Stimulated activated CD8-positive, alpha-beta memory T cell treated with anti-CD3 and anti-CD28 coated beads, Interleukin-2, amount 100 ng/mL, for 48 hours (primary cell): ENCODE measurements at places on chromosomes 5 and 9.

- no peak for DNase-seq
Measured at GRCh38 chr5:161804263-161804662, 43.7 kb upstream of the GABRA1 start.

DNA sequence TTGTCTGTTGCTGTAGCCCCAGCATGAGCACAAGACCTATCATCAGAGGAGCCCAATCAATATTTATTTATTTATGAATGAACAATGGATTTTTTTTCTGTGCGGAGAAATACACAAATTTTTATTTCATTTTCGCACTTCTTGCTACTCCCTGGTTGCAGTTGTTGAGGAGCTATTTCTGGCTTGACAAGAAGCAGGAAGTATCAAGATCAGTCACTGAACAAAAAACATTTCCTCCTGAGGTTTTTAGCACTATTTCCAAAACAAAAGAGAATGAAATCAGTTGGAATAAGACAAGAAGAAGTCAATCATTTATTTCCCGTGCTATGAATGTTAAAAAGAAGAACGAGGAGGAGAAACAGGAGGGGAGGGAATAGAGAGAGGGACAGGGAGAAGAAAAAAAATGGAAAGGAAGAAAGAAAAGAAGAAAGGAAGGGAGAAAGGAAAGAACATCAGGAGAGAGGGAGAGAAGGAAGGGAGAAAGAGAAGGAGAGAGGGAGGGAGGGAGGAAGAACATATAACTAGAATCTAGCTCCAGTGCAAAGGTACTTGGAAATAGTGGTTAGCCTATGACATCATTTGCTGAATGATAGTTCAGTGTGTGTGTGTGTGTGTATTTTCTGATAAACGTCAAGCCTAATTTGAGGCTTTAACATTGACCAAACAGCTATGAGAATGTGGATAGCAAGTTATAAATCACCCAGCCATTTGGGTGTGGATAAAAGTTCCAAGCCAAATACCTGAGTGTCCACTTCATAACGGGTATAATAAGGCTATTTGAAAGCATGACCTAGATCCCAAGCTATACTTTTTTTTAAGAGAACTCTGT lies 586.0 kb downstream of the EBF1 start:
- DNase-seq: no peak

DNA sequence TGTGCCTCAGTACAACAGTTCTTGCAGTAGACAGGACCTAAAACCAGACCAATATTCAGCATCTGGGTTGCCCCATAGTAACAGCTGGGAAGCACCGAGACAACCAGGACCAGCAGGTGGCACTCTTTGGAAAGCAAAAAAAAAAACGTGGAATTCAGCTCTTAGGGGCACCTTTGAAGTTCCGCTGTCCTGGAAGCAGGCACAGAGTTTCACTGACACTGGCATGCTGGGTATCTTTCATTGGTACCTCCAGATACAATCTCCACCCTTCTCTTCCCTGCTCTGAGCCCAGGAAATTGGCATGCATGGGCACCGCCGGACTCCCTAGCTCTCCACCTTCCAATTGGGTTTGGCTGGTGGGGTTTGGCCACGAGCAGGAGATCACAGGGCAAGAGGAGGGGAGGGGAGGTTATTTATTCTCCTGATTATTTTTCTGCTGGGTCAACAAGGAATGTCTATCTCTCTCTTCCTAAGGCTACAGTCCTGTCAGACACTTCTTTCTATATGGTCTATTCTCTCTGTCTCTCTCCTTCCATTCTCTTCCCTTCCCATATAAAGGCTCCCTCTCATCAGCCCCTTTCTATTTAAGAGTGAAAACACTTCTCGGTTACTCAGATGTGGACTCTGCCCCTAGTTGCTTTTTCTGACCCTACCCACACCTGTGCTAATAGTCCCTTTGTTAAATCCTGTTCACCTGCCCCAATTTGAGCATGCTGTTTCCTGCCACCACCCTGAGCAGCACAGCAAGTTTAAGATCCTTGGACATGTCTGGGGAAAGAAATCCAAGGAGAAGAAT lies 1.9 kb upstream of the IDNK start:
- DNase-seq: peak; percentile 20

GRCh38 chr5:9610364-9610763 lies 19.8 kb downstream of the TAS2R1 start:
- DNase-seq: no peak

GRCh38 chr9:77018058-77018968 lies 1.1 kb upstream of the FOXB2 start:
- no peak for DNase-seq

DNA sequence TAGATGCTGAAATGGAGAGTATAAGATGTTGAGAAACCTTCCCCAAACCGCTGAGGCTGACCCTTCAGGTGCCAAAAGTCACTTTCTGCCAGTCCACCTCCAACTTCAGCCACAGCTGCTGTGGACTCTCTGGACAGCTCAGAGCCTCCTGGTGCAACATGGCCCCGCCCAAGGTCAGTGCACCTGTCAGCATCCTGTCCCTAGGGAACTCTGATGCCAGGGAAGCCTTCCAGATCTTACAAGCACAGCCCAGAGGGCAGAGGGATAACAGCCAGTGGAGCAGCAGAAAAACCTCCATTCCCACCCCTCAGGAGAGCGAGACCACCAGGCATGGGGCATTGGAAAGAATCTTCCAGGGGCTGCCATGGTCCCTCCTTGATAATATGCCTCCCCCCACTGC lies 10.5 kb upstream of the PTGES2 start:
- DNase-seq: no peak

DNA sequence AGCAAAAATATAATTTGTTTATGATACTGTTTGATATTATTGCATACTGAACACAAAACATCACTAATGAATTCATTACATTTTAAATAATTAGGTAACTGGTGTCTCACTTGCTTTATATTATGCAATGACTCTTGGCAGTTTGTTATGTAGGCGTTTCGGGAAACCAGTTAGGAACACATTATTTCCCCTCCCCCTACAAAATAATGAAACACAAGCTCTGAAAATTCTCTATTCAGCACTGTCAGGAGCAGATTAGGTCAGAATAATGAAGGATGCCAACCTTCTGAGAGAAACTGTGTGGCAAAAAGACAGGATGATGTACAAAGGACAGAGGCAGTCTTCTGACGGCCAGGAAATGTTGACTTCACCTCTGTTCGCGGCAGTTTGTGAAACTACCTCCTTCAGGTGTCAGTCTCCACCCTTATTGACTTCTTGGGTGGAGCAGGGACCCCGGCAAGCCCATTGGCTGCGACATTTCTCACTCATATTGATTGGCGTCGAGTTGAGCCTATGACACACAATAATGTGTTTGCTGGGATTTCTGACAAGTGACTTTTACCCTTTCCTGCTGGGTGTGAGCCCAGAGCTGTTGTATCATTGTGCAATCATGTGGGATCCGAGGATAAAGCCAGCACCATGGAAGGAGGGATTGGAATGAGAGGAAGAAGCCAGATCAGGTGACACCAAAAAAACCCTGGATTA lies 33.9 kb downstream of the SH3PXD2B start:
- no peak for DNase-seq

DNA sequence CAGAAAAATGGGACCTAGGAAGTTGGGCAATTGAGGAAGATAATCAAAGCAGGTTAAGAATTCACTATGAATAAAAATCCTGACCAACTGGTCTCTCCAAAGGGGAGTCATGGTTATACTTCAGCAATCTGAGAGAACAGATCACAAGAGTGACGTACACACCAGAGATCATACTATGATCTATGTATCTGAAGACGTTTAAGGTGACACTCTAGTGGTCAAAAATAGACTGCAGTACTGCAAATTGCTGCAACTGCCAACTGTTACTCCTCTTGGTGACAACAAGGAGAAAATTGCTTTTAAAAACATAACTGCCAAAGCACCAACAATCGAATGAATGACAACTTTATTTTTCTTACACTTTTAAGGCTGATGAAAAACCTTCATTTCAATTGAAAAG lies 4.9 kb downstream of the AK6 start:
- no peak for DNase-seq

- DNase-seq: no peak
Measured at GRCh38 chr5:1899201-1899600, 16.5 kb upstream of the IRX4 start.

GRCh38 chr5:121640298-121640697 lies 211.4 kb upstream of the FTMT start:
- DNase-seq: no peak

DNA sequence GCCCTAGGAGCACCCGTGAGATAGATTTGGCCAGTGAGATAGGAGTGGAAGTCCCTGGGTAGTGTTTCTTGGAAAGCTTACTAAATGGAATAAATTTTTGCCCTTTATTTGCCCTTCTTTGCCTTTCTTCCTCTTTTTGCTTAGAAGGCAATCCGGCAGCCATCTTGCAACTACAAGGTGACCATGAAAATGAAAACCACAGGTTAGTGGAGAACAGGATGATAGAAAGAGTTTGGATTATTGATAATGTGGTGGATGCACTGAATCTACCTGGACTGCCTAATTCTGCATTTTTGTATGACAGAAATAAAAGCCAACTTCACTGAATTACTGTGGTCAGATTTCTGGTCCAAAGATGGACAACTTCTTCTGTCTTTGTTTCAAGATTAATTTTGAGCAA lies 33.2 kb downstream of the TARS1 start:
- no peak for DNase-seq

GRCh38 chr9:2559192-2560152 lies 62.1 kb upstream of the VLDLR start:
- no peak for DNase-seq

GRCh38 chr9:116555119-116555518 lies 132.0 kb upstream of the TRIM32 start:
- no peak for DNase-seq

DNA sequence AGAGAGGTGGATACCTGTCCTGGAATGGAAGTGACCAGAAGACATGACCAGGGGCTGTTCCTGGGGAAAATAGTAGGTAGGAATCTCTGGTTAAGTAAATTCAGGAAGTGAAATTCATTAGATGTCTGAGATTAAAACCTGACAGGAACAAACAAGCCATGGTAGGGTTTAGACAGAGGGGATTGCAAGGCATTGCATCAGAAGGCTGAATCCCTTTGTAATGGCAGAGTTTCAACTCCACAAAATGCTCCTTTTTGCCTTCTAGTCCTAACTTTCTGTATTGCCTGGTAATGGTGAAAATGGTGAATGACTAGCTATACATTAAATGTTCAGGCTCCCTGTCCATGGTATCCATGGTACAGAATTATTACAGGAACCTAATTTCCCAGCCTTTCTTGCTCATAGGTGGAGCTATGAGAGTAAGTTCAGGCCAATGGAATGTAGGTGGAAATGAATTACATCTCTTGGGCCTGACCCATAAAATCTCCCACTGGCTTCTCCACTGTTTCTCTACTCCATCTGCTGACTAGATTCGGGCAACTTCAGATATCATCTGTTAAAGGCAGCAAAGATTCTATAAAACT lies 113.4 kb upstream of the CNTLN start:
- no peak for DNase-seq

DNA sequence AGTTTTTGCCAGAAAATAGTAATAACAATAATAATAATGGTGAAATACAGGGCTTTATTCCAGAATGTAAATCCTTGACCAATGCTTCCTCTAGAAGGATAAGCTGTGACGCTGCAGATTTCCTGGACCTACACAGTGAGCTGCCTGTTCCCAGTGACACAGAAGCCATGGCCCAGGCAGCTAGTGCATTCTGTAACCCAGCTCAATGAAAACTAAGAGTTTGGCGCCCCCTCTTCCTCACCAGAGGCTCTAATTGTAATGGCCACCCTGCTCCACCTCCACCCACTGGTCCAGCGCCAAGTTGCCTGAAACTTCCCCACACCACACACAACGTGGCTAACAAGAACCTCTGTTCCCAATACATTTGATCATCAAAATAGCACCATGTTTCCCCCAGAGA lies 248.1 kb downstream of the CETN3 start:
- no peak for DNase-seq
